Muscle of leg (tissue), 16 donors: ENCODE measurements at places on chromosomes 16 and 17. TPM values are rescaled to one million over a fixed set of nuclear protein-coding genes. Genes with fewer than 3 reads are reported as not detected.

The C16orf92 gene
- not detected for polyA plus RNA-seq

The CACNG5 gene
- polyA plus RNA-seq: not detected

The TPSAB1 gene
- 0.61 TPM for polyA plus RNA-seq

The KCNJ12 gene
- 9.2 TPM for polyA plus RNA-seq

The MMP2 gene
- polyA plus RNA-seq: 445 TPM

The GRAPL gene
- polyA plus RNA-seq: 2.2 TPM

The MRPL10 gene
- polyA plus RNA-seq: 48.9 TPM

The SHISA6 gene
- 19.3 TPM for polyA plus RNA-seq

The MILR1 gene
- 2.6 TPM for polyA plus RNA-seq

The NPW gene
- polyA plus RNA-seq: 5.4 TPM

DNA sequence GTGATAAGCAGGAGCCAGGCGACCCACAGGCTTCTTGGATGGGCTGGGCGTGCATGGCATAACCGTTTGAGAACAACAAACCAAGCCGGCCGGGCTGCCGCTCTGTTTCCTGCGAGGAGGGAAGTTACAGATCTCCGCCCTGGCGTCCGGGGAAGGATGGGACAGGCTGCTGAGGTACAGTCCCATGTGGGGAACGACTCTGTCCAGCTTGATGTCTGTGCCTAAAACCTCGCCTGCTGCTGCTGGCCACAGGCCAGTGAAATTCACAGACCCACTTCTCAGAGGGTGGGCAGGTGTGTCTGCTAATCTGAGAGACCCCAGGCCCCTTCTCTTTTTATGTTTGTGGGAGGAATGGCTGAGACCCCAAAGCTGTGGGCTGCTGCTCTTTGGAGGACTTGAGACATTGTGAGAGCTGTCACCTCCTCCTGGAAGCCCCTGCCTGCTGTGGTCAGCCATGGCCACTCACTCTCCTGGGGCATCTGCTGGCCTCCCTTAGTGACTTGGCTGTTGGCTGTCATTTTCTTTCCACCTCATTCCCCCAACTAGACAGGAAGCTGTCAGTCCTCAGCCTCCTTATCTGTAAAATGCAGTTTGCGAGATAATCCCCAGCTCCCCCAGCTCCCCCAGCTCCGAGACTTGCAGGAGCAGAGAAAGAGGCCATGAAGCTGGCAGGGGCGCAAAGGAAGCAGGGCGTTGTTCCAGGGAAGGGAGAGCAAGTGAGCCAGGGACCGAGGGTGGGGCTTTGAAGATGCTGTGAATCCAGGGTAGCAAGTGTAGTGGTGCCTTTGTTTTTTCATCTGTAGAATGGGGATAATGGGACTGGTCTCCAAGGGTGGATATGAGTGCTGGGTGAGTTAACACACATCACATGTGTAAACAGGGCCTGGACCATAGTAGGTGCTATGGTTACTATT lies 51.0 kb downstream of the CMIP start:
- no peak for DNase-seq

DNA sequence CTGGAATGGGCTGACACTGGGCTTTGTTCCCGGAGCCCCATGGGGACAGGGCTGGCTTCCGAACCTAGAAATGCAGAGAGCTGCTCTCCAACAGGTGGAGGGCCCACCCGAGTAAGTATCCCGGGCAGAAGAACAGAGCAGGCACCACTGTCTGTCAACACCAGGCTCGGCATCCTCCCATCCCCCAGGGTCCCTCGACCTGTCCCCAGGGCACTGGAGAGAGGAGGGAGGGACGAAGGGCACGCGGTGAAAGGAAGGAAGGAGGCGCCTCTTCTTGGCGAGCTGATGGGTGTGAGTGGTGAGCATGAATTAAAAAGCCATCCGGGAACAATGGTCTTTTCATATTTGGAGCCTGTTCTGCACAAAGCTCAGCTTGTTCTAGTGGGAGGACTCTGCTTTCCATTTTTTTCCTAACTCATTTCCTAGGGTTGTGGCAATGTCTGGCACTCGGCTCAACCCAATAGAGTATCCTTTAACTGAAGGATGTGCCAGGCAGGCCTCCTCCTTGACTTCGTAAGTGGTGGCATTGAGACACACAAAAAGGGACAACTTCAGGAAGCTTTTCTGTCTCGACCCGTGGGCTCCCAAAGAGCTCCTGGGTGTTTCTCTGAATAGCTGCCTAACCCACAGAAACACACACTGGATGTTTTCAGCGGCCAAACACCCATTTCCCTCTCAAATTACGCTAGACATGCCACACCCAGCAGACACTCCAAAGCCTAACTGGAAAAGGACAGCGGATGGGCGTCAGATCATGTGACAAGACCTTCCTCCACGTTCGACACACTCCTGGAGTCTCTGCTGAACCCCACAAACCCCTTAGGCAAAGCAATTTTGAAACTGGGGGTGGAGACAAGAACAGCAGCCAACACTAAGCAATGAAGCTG lies 47.7 kb downstream of the ZFHX3 start:
- DNase-seq: peak; percentile 79

GRCh38 chr16:29321585-29321984 lies 84.9 kb downstream of the NPIPB11 start:
- no peak for DNase-seq

DNA sequence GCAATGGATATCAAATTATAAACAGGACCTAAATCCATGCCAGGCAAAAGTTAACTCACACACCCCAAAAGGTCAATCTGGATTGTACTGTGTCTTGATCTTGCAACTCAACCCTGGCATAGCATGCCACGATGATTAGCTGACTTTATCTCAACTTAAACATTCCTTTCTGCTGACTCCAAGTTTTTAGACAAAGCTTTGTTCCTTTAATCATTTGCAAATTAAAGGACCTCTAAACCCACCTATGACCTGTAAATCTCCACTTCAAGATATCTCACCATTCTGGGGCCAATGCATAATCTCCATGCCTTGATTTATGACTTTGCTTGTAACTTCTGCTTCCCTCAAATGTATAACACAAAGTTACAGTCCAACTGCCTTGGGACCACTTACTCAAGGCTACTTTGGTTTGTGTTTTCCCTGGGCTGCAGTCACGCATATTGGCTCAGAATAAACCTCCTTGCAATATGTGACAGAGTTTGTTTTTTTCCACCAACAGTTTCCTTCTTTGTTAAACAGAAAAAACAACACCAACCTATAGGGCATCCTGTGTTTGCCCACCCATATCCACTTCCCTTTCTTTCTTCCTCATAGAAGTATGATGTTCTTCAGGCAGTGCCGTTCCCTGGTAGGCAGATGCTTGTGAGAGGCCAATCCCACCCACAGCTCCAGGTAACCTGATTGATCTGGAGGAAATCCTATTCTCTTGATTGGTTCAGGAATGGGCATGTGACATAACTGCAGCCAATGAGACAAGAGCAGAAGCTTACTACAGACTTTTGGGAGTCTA lies 390.6 kb upstream of the ERCC4 start:
- DNase-seq: no peak

- no peak for DNase-seq
Measured at GRCh38 chr16:77899416-77899815, 111.1 kb downstream of the VAT1L start.

GRCh38 chr17:68599091-68599490 lies 2.1 kb downstream of the FAM20A start:
- DNase-seq: peak; percentile 84

GRCh38 chr17:81905424-81905875 lies 3.4 kb downstream of the NPB start:
- no peak for DNase-seq

- DNase-seq: no peak
Measured at GRCh38 chr16:66489818-66490217, 60.1 kb downstream of the TK2 start.

- DNase-seq: no peak
Measured at GRCh38 chr17:47732399-47733046, 513 bp upstream of the TBX21 start.

- no peak for DNase-seq
Measured at GRCh38 chr17:35287286-35287811, 44.5 kb downstream of the SLFN5 start.

DNA sequence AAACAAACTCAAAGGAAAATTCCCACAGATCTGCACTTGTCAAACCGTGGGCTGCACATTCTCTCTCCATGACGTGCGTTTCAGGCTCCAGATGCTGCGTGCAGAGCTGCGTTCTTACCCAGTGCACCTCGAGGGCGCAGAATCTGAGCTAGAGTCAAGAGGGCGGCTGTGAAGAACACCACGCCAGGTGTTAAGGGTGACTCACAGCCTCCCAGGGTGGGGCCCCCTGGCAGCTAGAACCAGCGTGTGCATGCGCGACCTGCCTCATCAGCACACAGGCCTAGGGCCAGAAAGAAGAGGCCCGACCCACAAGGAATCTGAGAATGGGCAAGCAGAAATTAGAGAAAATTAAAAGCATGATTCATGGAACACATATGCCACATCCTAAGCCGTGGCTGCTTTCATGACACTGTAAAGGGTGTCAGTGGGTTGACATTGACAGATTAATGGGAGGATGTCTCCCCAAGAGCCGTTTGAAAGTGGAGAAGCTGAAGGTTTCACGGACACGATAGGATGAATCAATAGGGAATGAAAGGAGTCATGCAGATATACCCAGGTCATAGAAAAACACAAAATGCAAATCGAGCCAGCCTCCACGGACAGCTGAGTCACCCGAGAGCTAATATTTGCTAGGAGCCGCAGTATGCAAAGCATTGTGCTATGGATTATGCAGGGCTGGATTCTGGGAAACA lies 29.0 kb downstream of the MARCHF10 start:
- peak; percentile 73 for DNase-seq

GRCh38 chr16:381012-381788 lies 578 bp downstream of the PGAP6 start:
- DNase-seq: peak; percentile 42

GRCh38 chr16:4544473-4544872 lies 5.9 kb upstream of the CDIP1 start:
- peak; percentile 40 for DNase-seq

DNA sequence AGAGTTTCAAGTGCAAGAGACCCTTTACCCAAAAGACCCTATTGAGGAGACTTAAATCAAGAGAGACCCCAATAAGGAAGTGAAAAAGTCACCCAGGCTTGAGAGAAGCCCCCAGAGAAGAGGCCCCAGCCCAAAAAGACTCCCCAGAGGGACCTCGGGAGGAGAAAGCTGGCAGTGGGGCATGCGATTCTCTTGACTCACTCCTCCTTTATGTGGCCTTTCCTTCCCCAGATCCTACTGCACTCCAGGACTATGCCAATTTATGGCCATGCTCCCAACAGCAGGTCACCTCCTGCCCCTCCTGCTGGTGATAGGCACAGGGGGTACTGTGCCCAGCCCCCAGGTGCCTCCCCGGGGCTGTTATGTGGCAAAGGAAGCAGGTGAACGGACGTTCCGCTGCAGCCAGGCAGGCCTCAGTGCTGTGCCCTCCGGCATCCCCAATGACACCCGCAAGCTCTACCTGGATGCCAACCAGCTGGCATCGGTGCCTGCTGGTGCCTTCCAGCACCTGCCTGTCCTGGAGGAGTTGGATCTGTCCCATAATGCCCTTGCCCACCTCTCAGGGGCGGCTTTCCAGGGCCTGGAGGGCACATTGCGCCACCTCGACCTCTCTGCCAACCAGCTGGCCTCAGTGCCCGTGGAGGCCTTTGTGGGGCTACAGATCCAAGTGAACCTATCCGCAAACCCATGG lies 16.3 kb downstream of the LRRC3C start:
- no peak for DNase-seq

DNA sequence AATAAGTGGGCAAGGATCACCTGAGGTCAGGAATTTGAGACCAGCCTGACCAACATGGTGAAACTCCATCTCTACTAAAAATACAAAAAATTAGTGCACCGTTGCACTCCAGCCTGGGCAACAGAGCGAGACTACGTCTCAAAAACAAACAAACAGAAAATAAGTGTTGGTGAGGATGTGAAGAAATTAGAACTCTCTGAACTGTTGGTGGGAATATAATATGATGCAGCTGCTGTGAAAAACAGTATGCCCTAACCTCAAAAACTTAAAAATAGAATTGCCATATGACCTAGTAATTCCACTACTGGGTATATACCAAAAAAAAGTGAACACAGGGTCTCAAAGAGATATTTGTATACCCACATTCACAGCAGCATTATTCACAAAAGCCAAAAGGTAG lies 26.1 kb downstream of the GLG1 start:
- DNase-seq: peak; percentile 17

DNA sequence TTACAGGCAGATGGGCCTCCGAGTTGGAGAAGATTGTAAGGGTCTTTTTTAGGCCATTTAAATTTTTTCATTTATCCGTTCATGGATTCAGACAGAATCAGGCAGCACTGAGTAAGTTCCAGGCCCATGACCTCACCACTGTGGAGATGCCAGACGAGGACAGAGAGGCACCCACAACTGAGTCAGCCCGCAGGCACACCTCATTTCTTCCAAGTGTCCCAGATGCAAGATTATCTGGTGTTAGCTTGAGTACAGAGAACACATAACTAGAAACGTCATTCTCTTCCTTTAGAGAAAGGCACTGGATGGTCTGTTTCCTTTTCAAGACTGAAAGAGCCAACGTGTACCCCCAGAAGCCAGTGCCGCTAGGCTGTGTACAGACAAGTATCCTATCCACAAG lies 16.9 kb downstream of the CLEC16A start:
- no peak for DNase-seq

- DNase-seq: peak; percentile 81
Measured at GRCh38 chr17:32659419-32659842, 172.6 kb downstream of the CDK5R1 start.

DNA sequence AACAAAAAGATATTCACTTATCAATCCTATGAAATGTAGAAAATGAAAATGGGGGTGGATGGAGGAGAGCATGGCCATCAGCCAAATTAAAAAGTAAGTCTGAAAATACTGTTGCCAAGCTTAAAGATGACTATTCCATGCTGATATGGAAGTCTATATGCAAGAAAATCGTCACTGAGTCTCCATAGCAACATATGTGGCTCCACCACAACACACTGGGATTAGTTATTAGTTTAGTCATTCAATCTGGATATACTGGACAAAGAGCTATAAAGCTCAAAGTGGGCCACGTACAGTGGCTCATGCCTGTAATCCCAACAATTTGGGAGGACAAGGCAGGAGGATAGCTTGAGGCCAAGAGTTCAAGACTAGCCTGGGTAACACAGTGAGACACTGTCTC lies 24.7 kb upstream of the PSMD7 start:
- peak; percentile 29 for DNase-seq

DNA sequence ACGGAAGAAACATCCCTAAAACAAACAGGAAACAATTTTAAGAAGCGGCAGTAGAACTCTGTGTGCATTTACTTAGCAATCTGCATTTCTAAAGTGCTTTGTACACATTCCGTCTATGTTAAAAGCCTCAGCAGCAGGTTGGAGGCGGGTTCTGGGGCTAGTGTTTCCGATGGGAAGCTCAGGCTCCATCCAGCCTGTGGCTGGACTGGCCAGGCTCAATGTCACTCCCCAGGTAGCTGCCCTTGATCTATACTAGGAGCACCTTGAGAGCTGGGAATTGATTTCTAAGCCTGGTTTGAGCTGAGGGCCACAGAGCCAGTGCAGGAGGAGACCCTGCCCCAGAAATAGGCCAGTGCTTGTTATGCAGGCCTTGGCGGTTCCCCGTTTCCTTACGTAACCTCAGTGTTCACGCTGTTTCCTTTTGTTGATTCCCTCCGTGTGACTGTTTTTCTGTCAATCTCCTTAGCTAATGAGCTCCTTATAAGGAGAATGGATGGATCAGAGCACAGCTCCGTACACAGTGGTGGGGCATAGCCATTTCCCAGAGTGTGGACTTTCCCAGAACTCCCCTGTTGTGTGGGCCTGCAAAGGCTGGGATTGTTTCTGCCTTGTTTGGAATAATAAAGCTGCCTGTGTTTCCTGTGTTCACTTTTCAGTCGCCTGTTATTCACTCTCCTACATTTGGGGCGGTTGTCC lies 21.4 kb downstream of the ADORA2B start:
- DNase-seq: peak; percentile 12
